Aorta (tissue), 5 donors: ENCODE measurements at places on chromosomes 5 and 9. TPM values are rescaled to one million over a fixed set of nuclear protein-coding genes. Genes with fewer than 3 reads are reported as not detected.
A peak's percentile ranks its signal among the peaks of the same experiment; 100 is the strongest.

- no peak for DNase-seq
Measured at GRCh38 chr5:109830955-109831502, 141.3 kb downstream of the MAN2A1 start.

TAF11L9 gene
- total RNA-seq, result not detected

DNA sequence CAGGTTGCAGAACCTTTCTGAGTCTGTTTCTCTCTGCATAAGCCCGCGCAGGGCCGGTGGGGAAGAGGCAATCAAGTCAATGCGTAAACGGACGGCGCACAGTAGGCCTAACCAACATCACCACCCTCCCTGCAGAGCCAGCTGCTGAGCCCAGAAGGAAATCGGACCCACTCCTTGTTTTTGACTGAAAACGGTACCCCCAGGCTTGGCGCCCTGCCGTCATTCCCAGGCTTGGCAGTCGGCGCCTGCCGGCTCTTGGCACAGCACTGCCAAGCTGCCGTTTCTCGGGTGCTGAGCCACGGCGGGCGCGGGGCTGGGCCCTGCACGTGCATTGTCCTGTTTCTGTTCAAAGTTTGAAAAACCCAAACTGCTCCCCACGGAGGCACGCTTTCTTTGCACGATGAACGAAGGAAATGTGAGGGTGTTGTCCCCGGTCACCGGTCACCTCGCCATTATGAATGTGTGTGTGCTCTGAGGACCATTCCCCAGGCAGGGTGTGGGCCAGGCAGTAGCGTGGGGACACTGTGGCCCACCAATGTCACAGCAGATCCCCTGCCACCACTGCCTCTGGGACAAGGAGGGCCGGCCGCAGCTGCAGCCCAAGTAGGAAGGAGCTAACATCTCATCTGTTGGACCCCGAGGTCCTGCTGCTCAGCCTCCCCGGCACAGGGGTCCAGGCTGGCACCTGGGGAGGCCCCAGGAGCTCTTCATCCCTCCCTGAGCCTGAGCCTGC is 20.1 kb downstream of the FIBCD1 start:
- DNase-seq, result no peak

DOK3 gene
- total RNA-seq, result 15.0 TPM

DNA sequence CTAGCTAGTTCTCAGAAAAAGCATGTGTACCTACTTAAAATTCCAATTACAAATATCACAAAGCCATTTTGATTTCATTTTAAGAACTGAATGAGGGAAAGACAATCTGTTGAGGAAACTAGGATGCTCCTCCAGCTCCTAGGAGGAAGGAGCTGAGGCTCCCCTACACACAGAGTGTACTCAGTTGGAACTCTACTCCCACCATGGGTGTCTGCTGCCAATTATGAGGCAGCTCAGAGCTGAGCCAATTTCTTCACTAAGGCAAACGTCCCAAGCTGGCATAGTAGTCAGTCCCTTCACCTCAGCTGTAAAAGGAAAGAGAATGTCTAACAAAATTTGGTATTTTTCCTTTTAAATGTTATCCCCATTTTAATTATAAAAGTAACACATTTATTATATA is 300.0 kb upstream of the TRPC7 start:
- DNase-seq, result no peak

OR1J2 gene
- total RNA-seq, result not detected

CNTNAP3 gene
- 9.3 TPM for total RNA-seq

GRCh38 chr9:135134268-135135022 is 47.0 kb downstream of the OLFM1 start:
- DNase-seq, result no peak

GRCh38 chr5:54309276-54309675 is 1.1 kb downstream of the ARL15 start:
- no peak for DNase-seq

DNA sequence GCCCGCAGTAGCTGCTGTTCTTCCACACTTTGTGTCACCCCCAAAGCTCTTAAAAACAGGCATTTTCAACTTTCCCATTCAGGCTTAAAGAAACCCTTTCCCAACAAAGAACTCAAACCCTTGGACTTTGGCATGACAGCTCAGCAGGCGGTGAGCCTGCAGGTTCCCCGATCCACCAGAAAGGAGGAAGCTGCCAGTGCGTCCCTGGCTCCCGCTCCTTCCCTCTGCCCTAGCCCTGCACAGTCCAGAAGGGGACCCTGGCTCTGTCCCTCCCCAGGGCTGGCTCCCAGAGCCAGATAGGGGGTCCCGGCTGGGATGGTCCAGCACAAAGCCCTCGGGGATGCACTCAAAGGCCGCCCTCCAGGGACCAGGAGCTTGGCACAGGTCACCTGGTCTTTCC is 9.6 kb downstream of the SLC9A3 start:
- DNase-seq, result no peak

- no peak for DNase-seq
Measured at GRCh38 chr9:116267021-116267420, 113.4 kb downstream of the PAPPA start.

- DNase-seq, result no peak
Measured at GRCh38 chr5:115809946-115810345, 6.5 kb downstream of the CDO1 start.

PLAC8L1 gene
- total RNA-seq, result not detected

AHRR gene
- total RNA-seq, result 1.9 TPM

GRCh38 chr9:31582561-31582960 is 801.9 kb upstream of the ACO1 start:
- DNase-seq, result no peak

- DNase-seq, result peak; percentile 73
Measured at GRCh38 chr5:1511048-1511447, 12.7 kb downstream of the LPCAT1 start.

GRCh38 chr5:138606378-138607064 is 31.3 kb upstream of the HSPA9 start:
- no peak for DNase-seq

DNA sequence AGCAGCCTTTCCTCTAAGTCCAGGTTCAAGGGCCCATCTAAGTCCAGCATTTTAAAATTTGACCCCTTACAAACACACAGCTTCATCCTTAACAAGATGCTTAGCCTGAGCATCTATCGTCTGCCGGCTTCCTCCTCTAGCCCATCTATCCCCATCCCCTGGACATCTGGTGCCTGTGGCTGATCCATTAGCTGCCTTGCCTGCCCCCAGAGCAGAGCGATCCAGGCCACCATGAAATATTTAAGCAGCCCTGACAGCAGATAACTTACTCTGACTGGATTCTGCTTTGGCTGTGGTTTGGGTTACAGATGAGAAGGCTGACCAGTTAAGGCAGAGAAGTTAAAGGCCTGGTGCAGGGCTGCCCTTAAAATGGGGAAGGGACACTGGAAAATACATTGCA is 30.9 kb upstream of the CPEB4 start:
- no peak for DNase-seq

OTULINL gene
- total RNA-seq, result 7.6 TPM

- DNase-seq, result no peak
Measured at GRCh38 chr9:119117409-119117808, 251.8 kb downstream of the BRINP1 start.

CCDC183 gene
- total RNA-seq, result 0.58 TPM

BHMT gene
- total RNA-seq, result 0.48 TPM

GRCh38 chr5:113357696-113358476 is 76.9 kb downstream of the TSSK1B start:
- no peak for DNase-seq

DNA sequence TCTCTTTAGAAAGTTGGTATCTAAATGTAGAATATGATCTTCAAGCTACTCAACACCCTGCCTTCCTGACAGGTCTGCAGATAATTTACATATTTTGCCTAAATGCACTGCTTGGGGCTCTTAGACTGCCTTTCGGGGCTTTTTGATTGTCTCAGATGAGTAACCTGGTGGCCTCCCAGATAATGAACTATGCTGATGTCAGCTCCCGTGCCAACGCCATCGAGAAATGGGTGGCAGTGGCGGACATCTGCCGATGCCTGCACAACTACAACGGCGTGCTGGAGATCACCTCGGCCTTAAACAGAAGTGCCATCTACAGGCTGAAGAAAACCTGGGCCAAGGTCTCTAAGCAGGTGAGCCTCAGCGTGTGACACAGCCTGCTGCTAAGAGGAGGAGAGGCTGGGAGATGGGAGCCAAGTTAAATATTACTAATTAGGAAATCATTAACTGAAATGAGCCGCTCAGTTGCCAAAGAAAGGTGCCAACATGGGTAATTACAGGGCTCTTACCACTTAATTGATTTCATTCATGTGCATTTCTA is 20.8 kb upstream of the CKMT2 start:
- no peak for DNase-seq

GRCh38 chr5:83827111-83827557 is 106.5 kb upstream of the HAPLN1 start:
- DNase-seq, result no peak

PTAR1 gene
- 54.4 TPM for total RNA-seq

- DNase-seq, result no peak
Measured at GRCh38 chr5:171205375-171205774, 103.7 kb upstream of the TLX3 start.

DNA sequence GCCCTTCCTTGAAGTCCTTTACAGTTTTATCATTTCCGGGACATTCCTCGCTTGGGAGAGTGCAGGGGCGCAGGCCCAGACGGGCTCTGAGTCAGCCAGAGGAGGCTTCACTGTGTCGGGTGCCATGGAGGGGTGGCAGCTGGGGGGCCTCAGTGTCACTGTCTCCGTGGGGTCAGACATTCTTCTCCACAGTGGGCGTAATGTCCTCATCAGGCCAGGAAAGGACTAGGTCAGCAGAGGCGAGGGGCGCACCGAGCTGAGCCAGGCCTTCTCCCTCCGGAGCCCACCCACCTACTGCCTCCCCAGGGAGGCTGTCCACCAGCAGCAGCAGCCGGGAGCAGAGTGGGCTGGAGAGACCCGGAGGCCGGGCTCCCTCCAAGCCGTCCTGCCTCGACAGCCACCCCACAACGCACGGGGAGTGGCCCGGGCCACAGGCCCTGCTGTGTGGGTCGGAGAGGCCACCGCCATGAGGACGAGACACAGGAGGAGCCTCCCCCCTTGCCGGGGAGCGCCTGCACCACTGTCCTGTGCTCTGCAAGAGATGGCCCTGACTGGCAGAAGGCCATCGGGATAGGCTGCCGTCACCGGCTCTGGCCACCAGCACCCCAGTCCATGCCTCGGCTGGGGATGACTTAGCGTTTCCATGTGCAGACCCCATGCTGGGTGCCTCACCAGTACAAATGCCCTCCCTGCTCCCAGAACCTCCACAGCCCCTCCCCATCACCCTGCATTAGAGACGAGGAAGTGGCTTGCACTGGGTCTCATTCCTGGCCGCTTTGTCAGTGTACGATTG is 26.5 kb downstream of the SARDH start:
- peak; percentile 73 for DNase-seq

DNA sequence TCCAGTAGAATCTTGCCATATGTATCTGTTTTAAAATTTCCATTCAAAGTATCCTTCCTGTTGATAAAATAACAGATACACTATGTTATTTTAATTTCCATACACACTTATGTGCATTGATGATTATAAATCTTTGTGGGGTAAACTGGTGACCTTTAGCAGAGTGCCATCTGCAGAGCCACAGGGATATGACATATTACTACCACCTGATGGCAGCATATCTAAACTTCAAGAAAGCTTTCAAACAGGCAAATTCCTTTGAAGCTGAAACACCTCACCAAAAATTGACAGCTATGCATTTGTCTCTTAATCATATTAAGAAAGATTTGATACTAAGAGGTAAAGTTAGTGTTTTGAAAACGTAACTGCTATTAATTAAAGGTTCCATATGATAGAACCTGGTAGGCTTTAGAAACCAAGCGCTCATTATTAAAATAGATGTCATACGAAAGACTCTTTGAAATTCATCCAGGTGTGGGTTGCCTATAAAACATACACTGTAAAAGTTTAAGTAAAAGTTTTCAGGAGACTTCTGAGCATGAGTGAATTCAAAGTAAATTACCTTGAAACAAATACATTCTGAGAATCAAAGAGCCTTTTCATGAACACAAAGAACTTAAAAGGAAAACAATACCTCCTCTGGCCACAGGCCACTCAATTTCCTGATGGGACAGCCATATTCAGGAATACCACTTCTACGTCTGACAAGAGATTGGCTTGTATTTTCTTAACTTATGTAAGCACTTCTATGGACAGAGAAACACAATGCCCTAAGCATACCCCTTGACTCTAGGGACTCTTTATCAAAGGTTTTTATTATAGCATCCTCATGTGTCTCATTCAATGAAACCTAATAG is 93.3 kb downstream of the KIAA0825 start:
- DNase-seq, result no peak

DNA sequence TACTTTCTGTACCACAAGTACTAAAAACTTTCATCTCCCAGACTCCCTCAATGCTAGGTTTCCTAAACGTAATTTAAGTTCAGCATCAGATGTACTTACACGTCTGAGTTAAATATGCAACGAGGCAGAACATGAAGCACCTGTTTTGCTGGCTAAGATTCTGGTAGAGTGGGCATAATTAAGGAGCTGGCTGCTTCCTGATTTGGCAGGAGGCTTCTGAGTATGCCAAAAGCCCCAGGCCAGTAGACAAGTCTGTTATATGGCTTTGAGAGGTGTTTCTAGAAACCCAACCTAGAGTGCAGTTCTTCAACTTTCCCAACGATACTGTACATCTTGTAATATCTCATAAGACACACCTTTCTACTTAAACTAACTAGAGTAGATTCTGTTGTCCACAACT is 13.6 kb downstream of the TICAM2 start:
- DNase-seq, result no peak

DNA sequence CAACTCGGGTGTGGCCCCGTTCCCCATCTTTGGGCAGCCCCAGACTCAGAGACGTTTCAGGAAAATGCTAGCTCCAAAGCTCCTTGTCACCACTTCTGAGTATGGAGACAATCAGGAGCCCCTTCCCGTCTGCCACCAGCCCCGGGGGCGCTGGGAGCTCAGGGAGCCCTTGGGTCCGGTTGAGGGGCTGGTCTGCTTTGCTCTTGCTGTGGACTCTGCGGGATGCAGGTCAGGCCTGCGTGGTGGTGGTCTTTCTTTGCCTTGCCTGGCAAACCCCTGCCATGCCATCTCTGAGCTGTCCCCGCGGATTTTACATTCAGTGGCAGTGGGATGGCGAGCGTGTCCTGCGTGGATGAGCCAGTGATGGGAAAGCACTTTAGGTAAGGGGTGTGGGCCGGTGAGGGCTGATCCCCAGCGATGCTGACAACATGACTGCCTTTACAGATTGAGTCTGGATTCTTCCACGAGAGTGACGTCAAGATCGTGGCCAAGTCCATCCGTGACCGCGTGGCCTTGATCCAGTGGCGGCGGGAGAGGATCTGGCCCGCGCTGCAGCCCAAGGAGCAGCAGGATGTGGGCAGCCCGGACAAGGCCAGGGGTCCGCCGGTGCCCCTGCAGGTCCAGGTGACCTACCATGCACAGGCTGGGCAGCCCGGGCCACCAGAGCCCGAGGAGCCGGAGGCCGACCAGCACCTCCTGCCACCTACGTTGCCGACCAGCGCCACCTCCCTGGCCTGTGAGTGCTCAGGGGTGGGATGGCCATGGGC is 63.3 kb downstream of the WNK2 start:
- DNase-seq, result no peak

GRCh38 chr9:90188656-90189055 is 454.0 kb downstream of the DIRAS2 start:
- no peak for DNase-seq

GRCh38 chr5:6745706-6746222 is 32.5 kb downstream of the TENT4A start:
- no peak for DNase-seq

FOXD4L5 gene
- 0.45 TPM for total RNA-seq
